GM23338 (cell line): ENCODE measurements at places on chromosomes 7 and 10. TPM values are rescaled to one million over a fixed set of nuclear protein-coding genes. Genes with fewer than 3 reads are reported as not detected.

DNA sequence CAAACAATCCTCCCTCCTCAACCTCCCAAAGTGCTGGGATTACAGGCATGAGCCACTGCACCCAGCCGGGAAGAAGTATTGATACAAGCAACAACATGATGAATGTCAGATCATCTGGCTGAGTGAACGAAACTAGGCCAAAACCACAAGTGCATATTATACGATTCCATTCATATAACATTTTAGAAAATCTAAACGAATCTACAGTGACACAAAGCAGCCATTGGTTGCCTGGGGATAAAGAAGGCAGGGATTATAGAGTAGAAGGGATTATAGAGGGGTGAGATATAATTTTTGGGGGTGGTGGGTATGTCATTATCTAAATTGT lies 11.5 kb upstream of the RHBDD2 start:
- DNase-seq, result no peak

GRCh38 chr10:96288151-96288621 lies 16.0 kb upstream of the DNTT start:
- DNase-seq, result no peak

DNA sequence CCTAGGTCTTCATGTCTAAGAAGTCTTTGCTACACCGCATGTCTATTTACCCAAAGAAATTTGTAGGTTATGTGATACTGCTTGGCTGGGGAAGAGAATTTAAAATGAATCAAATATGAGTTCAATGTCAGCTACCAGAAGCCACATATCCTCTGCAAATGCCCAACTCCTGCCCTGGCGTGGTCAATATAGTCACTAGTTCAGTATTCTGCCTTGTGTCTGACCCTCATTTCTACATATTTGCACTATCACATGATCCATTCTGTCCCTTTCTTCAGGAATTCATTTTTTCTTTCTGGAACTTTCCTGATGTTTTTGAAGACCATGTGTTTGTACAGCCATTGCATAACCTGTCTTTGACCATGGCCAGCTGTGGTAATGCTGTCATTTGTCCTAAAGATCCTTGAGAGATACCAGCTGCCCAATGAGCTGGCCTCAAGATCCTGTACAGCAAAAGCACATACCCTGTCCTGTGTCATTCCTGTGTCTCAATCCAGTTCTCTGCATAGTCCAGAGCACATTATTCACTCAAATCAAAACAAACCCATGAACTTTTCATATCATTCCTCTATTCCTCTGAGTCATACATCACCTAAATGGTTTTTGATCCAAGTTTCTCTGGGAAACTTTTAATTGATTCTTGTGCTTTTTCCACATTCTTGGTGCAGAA lies 524.5 kb downstream of the PARD3 start:
- DNase-seq, result no peak

LRGUK gene
- total RNA-seq, result 3.8 and 7.1 TPM in 2 replicates

DNA sequence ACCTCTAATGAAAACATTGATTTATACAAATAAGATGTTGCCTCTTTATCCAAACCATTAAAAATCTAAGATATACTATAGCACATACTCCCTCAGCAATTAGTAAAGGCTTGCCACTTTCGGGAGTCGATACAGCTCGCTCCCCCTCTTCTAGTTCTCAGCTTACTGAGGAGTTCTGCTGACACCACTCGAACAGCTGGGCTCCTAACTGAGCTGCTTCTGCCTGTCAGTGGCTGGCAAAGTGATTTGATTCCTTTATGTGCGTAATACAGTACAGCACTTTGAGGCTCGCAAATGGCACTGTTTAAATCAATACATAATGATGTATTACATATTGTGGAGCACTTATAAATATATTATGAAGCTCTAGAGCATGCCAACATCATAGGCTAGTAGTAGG lies 241.8 kb downstream of the CREB5 start:
- no peak for DNase-seq

MSMB gene
- total RNA-seq, result not detected in 2 replicates

- DNase-seq, result no peak
Measured at GRCh38 chr7:91929463-91929862, 11.2 kb upstream of the AKAP9 start.

DNA sequence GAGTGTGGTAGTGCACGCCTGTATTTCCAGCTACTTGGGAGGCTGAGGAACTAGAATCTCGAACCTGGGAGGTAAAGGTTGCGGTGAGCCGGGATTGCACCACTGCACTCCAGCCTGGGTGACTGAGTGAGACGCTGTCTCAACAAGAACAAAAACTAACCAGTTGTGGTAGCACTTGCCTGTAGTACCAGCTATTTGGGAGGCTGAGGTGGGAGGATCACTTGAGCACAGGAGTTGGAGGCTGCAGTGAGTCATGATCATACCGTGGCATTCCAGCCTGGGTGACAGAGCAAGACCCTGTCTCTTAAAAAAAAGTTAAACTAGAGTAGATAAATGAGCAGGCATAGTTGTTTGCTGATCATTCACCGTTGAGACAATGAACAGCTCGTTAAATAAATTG lies 48.9 kb downstream of the CUX1 start:
- DNase-seq, result no peak
